ENCODE measurements at places on chromosomes 12 and 14.

DNA sequence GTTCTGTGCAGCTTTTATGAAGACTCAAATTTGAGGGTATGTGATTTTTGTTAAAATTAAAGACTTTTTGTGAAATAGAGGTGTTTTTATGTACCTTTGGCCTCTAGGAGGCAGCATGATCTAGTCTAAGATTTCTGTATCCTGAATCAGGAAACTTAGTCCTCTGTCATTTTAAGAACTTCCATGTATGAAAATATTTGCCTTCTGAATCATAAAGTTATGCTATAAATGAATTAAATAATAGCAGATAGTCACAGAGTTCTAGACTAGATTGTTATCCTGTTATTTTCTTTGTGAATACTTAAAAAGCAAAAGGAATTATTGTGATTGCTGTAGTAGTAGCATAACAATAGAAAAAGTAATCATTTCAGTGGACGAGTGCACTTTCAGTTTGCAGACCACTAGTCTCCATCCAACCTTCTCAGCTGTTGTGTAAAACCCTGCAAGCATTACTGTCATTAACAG, 56.3 kb downstream of the FGD4 start:
- DNase-seq, result no peak

DNA sequence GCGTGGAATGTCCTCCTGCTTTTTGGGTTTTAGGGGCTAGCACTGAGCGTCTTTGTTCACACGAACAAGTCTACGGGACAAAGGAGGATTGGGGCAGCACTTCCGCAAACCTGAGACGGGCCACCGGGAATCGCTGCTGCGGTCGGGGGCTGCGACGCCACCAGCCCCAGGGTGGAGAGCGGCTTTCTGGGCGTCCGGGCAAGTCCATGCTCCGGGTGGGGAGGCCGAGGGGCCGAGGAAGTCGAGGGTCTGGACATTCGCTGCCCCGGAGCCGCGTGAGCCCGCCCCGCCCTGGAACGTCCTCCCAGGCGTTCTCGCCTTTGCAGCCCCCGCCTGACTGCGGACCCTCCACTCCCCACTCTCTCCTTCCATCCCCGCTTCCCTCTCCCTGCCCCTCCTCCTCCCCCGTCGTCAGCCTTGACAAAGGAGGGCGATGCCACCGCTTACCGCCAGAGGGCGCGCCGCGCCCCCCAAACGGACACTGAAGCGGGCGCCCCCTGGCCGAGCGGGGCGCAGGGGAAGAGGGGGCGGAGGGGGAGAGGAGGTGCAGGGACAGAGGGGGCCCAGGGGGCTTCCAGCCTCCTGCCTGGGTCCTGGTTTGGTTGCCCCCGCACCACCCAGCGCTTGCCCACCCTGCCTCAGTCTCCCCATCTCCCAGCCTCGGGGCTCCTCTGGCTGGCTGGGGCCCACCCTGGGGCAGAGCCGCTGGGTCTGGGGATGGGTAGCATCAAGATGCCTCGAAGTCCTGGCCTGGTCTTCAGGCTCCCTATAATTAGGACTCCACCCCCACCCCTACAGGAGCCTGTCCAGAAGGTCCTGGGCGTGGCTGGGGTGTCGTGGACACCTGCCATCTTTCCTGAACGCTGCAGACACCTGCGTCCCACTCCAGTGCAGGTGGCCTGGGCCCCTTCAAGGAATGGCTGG, 39.1 kb upstream of the INF2 start:
- peak; percentile 56 for DNase-seq

GRCh38 chr12:51432921-51433320, 8.3 kb downstream of the SLC4A8 start:
- DNase-seq, result no peak

GRCh38 chr12:92674500-92674899, 28.3 kb upstream of the PLEKHG7 start:
- no peak for DNase-seq

- DNase-seq, result no peak
These were observed 27.9 kb downstream of the DMAC2L start for GRCh38 chr14:50340045-50340444.

DNA sequence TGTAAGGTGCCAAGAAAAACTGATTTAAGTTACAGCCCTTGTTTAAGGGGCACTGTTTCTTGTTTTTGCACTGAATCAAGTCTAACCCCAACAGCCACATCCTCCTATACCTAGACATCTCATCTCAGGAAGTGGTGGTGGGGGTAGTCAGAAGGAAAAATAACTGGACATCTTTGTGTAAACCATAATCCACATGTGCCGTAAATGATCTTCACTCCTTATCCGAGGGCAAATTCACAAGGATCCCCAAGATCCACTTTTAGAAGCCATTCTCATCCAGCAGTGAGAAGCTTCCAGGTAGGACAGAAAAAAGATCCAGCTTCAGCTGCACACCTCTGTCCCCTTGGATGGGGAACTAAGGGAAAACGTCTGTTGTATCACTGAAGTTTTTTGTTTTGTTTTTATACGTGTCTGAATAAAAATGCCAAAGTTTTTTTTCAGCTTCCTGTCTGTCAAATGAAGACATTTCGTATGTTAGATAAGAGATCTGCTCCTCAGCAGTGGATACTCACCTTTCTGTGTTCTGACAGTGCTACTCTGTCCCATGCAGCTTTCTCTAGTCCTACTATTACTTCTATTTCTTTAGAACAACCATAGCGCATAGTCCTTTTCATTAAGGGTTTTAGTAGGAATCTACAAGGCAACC, 1.2 kb upstream of the PA2G4 start:
- DNase-seq, result no peak
